Aortic smooth muscle cell (primary cell): ENCODE measurements at places on chromosomes 5 and 9. TPM values are rescaled to one million over a fixed set of nuclear protein-coding genes. Genes with fewer than 3 reads are reported as not detected.

PTGES gene
- total RNA-seq, result 1.9 and 4.4 TPM in 2 replicates

OTP gene
- not detected in 2 replicates for total RNA-seq

SLU7 gene
- total RNA-seq, result 91.2 and 98.5 TPM in 2 replicates

UNC13B gene
- 34.3 and 35.1 TPM in 2 replicates for total RNA-seq

MOCS2 gene
- total RNA-seq, result 38.2 and 41.3 TPM in 2 replicates

IL5 gene
- total RNA-seq, result not detected in 2 replicates

MORN5 gene
- total RNA-seq, result not detected in 2 replicates

CD72 gene
- total RNA-seq, result 1.1 TPM in 2 replicates

ANAPC2 gene
- 21.9 and 23.6 TPM in 2 replicates for total RNA-seq

SLC6A7 gene
- 0.06 TPM in 1 of 2 replicates, not detected in the other for total RNA-seq

MPDZ gene
- total RNA-seq, result 48.6 and 59.3 TPM in 2 replicates

EQTN gene
- total RNA-seq, result not detected in 2 replicates

ARHGEF37 gene
- total RNA-seq, result 0.99 and 1.1 TPM in 2 replicates

TMOD1 gene
- total RNA-seq, result 0.79 and 1.9 TPM in 2 replicates

FOXD4L5 gene
- under 0.01 and 0.06 TPM in 2 replicates for total RNA-seq

FOXI1 gene
- not detected in 2 replicates for total RNA-seq

GARIN3 gene
- total RNA-seq, result not detected in 2 replicates

CTSV gene
- total RNA-seq, result 0.26 and 0.37 TPM in 2 replicates

CENPP gene
- 3.4 and 3.5 TPM in 2 replicates for total RNA-seq

OGN gene
- 2.0 and 16.8 TPM in 2 replicates for total RNA-seq

NR6A1 gene
- under 0.01 and 0.44 TPM in 2 replicates for total RNA-seq

PRR16 gene
- 3.2 and 3.7 TPM in 2 replicates for total RNA-seq

MYMK gene
- total RNA-seq, result not detected in 2 replicates

MLANA gene
- total RNA-seq, result not detected in 2 replicates

LCN12 gene
- total RNA-seq, result 0.26 and 0.37 TPM in 2 replicates

TRIM36 gene
- total RNA-seq, result 0.53 and 0.75 TPM in 2 replicates

SLC34A3 gene
- 0.06 and 0.13 TPM in 2 replicates for total RNA-seq

PTPDC1 gene
- 6.5 TPM in 2 replicates for total RNA-seq

CTNNA1 gene
- total RNA-seq, result 611 and 695 TPM in 2 replicates

UBE2D2 gene
- 48.7 and 50.7 TPM in 2 replicates for total RNA-seq

OCLN gene
- total RNA-seq, result 0.66 and 1.1 TPM in 2 replicates

CSF2 gene
- total RNA-seq, result not detected in 2 replicates

HINT2 gene
- 38.2 and 39.0 TPM in 2 replicates for total RNA-seq

CDO1 gene
- total RNA-seq, result 3.5 and 7.4 TPM in 2 replicates

SLC23A1 gene
- total RNA-seq, result not detected in 2 replicates

FAM169A gene
- total RNA-seq, result 0.19 and 0.40 TPM in 2 replicates

GCNT1 gene
- total RNA-seq, result 34.1 and 44.9 TPM in 2 replicates

ARRDC1 gene
- total RNA-seq, result 17.2 and 19.4 TPM in 2 replicates

RETREG1 gene
- total RNA-seq, result 1.1 and 1.6 TPM in 2 replicates

RASEF gene
- total RNA-seq, result under 0.01 and 0.06 TPM in 2 replicates

TEX48 gene
- not detected in 2 replicates for total RNA-seq

ABO gene
- not detected in 2 replicates for total RNA-seq

ADGRD2 gene
- total RNA-seq, result not detected in 2 replicates

TMC1 gene
- total RNA-seq, result 0.53 and 0.93 TPM in 2 replicates

BTNL8 gene
- total RNA-seq, result not detected in 2 replicates

CENPH gene
- 12.6 and 14.0 TPM in 2 replicates for total RNA-seq

COL5A1 gene
- total RNA-seq, result 74.9 and 124 TPM in 2 replicates

C7 gene
- total RNA-seq, result 2.4 and 15.2 TPM in 2 replicates

ENTPD2 gene
- not detected in 2 replicates for total RNA-seq

CDKN2A gene
- 8.0 and 10.7 TPM in 2 replicates for total RNA-seq

NINJ1 gene
- 19.0 and 23.0 TPM in 2 replicates for total RNA-seq

UBE2QL1 gene
- 0.06 and 0.13 TPM in 2 replicates for total RNA-seq

ABL1 gene
- 48.6 and 58.1 TPM in 2 replicates for total RNA-seq

GRM6 gene
- total RNA-seq, result not detected in 2 replicates
